ENCODE measurements at places on chromosomes 6 and 20.

- no peak for DNase-seq
These were observed 265.7 kb downstream of the ADGRG6 start for GRCh38 chr6:142567461-142567860.

DNA sequence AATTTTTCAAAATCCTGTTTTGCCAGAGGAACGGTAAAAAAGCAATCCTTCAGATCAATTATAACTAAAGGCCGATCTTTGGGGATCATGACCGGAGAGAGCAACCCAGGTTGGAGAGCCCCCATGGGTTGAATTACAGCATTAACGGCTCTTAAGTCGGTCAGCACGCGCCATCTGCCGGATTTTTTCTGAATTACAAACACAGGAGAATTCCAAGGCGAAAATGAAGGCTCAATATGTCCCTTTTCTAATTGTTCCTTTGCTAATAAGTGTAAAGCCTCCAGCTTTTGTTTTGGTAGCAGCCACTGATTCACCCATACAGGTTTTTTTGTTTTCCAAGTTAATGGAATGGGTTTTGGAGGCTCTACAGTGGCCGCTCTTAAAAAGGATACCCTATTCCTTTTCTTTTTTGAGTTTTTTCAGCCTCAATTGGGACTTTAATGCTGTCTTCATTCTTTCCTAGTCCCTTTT, 16.9 kb upstream of the PTCRA start:
- DNase-seq = peak; percentile 69

- DNase-seq = no peak
These were observed 16.6 kb downstream of the ZC3H12D start for GRCh38 chr6:149468179-149468578.

DNA sequence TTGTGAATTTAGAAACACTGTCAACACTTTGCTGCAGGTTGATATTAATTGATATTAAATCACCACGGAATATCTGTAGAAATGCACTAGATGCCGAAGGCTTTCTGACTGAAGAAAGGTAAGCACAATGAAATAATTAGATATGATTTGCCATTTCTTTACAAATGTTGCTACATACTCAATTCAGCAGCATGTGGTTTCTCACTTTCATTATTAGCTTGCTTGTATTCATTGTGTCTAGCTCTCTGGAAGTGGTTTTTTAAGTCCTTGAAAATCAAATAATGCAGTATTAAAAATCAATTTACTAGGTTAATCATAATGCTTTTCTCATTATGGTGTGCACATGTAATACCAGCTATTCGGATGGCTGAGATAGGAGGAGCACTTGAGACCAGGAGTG, 231.3 kb upstream of the MARCKS start:
- no peak for DNase-seq

DNA sequence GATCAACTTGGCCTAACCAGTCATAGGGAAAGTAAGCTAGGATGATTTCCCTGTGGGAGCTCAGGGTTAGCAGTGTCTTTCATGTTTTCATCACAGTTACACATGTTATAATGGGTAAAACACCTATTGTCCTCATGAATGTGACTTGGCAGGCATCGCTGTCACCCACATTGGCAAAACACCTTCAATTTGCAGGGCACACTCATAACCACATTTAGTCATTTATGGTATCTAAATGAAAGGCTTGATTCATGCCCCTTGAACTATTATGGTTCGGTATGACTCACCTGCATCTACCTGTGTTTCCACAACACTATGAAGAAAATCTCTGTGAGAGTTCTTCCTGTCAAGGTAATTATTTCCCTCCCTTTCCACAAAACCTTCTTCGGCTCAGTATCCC, 49.2 kb downstream of the FRK start:
- no peak for DNase-seq

DNA sequence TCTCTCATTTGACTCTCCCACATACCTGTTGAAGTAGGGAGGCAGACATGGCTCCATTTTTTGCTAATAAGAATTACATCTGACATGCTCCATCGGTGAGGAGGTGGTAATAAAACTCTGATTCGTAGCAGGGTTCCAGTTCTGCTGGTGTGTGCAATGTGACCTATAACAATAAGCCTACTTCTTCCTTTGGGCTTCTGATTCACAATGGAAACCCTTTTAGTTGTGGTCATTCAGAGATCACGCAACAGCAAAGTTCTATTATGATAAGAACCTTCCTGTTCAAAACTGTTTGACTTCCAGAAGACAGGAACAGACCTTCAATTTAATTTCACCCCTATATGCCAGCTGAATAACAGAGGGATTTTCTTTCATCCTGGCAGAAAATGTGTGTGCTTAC, 31.4 kb upstream of the GSTA4 start:
- no peak for DNase-seq

All from fibroblast of skin of scalp (primary cell).